Upper lobe of left lung (tissue), 6 donors: ENCODE measurements at places on chromosomes 1 and 21. TPM values are rescaled to one million over a fixed set of nuclear protein-coding genes. Genes with fewer than 3 reads are reported as not detected.

GRCh38 chr1:221670081-221670480 lies 71.8 kb downstream of the DUSP10 start:
- H3K4me3 ChIP-seq = no peak overlapping the region
- H3K27ac ChIP-seq = no peak overlapping the region
- no peaks in the 10 kb centered on the region for H3K27me3 ChIP-seq
- no peak for DNase-seq
- no peaks in the 10 kb centered on the region for H3K36me3 ChIP-seq
- H3K4me1 ChIP-seq = no peaks in the 10 kb centered on the region

GRCh38 chr1:47678464-47678980 lies 240.7 kb downstream of the FOXD2 start:
- H3K4me1 ChIP-seq = no peaks in the 10 kb centered on the region
- no peak overlapping the region for H3K27ac ChIP-seq
- H3K27me3 ChIP-seq = no peaks in the 10 kb centered on the region
- no peaks in the 10 kb centered on the region for H3K36me3 ChIP-seq
- no peak overlapping the region for H3K4me3 ChIP-seq

- H3K36me3 ChIP-seq = peaks cover 33% of the 10 kb centered on the region
- H3K4me1 ChIP-seq = no peaks in the 10 kb centered on the region
- H3K4me3 ChIP-seq = no peak overlapping the region
- no peak overlapping the region for H3K27ac ChIP-seq
- DNase-seq = no peak
Measured at GRCh38 chr21:39400173-39400572, 45.4 kb downstream of the LCA5L start.

ZNF697 gene
- total RNA-seq = 10.3 TPM

GRCh38 chr1:9302745-9303524 lies 10.2 kb downstream of the SPSB1 start:
- no peaks in the 10 kb centered on the region for H3K27me3 ChIP-seq
- H3K4me1 ChIP-seq = peaks cover 63% of the 10 kb centered on the region
- H3K27ac ChIP-seq = peak overlapping the region; percentile 87
- H3K4me3 ChIP-seq = no peak overlapping the region

DNA sequence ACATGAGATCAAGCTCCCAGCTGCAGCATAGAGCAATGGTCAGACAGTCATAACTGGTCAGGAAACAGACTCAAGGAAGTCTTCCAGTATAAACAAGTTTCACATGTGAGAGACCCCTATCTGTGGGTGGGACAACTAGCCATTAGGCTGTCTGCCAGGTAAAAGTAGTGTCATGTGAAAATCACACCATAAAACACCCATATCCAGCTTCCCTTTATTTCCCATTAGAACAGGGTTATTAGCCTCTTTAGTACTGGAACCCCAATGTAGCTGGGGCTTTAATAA lies 426.7 kb downstream of the KCNT2 start:
- no peak for DNase-seq
- no peaks in the 10 kb centered on the region for H3K36me3 ChIP-seq
- H3K27ac ChIP-seq = no peak overlapping the region
- no peak overlapping the region for H3K4me3 ChIP-seq
- no peaks in the 10 kb centered on the region for H3K4me1 ChIP-seq

DNA sequence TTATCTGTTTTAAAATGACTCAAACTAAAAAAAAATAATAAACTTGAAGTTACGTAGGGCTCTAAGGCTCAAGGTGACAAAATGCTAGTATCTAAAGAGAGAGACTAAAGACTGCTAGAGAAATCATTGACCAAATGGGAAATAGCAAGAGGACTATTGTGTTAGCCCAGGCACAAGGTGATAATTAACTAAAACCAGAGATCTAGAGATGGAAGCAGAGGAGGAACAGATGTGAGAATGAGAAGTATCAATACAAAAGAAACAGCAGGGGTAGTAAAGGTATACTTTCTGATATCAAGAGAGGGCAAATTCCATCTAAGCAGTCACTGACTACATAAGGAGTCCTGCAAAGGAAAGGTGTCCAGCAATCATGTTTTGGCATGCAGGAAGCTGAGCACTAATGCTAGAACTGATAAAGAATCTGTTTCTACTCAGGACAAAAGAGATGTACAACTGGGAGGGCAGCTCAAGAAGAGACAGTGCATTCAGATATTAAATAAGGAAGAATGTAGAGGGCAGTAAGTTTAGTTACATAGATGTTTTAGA lies 100.2 kb upstream of the GNG4 start:
- H3K27me3 ChIP-seq = no peaks in the 10 kb centered on the region
- no peak for DNase-seq
- peaks cover 75% of the 10 kb centered on the region for H3K36me3 ChIP-seq
- H3K4me3 ChIP-seq = no peak overlapping the region
- no peak overlapping the region for H3K27ac ChIP-seq

ATP6V1G3 gene
- total RNA-seq = not detected

ZFP69B gene
- total RNA-seq = 1.6 TPM

- no peak for DNase-seq
- H3K27me3 ChIP-seq = no peaks in the 10 kb centered on the region
- H3K27ac ChIP-seq = no peak overlapping the region
Measured at GRCh38 chr1:226255380-226255779, 31.9 kb downstream of the MIXL1 start.

DNA sequence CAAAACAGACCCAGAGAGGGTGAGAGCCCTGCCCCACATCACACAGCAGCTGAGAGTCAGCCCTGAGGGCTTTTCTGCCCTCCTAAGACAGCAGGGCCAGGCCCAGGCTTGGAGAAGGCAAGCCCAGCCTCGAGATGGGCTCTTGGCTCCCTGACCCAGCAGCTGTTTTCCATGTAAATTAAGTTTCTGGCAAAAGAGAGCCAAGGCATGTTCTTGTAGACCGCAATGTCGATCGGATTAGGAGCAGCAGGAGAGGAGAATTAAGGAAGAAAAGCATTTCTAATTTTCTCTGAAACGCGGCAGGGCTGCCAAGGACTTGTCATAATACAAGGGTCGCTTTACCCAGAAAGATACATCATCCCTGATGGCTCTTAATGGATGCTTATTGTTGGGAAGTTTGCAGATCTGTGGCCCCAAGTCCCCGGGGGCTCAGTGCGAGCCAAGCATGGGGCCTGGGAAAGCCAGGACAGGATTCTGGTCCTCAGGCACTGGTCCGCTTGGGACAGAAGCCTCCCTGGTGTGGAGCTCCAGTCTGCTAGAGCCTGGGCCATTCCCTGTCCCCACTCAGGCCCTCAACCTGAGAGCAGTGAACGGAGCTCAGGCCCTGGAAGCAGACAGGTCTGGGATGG lies 62.8 kb downstream of the DMRTB1 start:
- H3K27me3 ChIP-seq = no peaks in the 10 kb centered on the region
- DNase-seq = no peak
- peaks cover 10% of the 10 kb centered on the region for H3K4me1 ChIP-seq
- H3K36me3 ChIP-seq = no peaks in the 10 kb centered on the region
- H3K4me3 ChIP-seq = no peak overlapping the region

DNA sequence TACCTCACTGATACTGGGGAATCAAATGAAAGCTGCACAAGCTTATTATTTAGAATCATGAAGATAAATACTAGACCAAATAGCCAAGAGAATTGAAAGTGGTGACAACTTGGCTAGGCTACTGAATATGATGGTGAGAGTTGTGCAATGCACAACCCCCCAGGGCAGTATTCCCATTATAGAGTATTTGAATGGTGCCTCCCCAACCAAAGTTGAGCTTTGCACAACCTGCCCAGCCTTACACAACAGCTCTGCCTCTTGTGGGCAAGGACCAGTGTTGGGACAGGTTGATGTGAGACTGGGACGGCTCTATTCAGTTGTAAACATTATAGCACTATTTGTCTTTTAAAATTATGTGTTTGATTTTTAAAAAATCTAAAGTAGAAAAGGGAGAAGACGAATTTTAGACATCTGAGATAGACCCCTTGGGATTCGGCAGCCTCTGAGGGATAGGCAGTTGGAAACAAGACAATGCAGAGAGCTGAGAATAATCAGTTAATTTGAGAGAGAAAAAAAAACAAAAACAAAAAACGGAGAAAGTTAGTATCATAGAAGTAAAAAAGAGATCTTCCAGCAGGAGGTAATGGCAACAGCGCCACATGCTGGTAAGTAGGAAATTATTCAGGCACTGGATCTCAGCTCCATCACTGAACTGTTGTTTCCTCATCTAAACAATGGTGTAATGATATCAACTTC lies 91.0 kb upstream of the KCNA3 start:
- H3K27me3 ChIP-seq = no peaks in the 10 kb centered on the region
- no peak for DNase-seq
- H3K4me1 ChIP-seq = peaks cover 4% of the 10 kb centered on the region
- H3K4me3 ChIP-seq = no peak overlapping the region
- H3K36me3 ChIP-seq = no peaks in the 10 kb centered on the region

DNA sequence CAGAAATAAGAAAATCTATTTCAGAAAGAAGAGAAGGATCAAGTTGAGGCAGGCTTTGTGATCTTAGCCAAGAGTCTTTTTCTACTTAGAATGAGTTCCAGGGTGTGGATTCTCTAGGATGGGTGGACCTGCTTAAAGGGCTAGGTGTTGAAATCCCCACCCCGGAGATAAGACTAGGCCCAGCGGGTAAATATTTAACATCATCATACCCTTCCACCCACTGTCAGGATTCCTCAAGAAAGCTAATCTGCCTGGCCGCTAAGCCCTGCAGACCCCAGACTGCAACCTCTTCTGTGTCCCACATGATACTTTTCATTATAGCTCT lies 5.8 kb downstream of the IGSF9 start:
- no peaks in the 10 kb centered on the region for H3K27me3 ChIP-seq
- H3K4me1 ChIP-seq = peaks cover 26% of the 10 kb centered on the region
- no peak for DNase-seq
- no peak overlapping the region for H3K4me3 ChIP-seq
- no peaks in the 10 kb centered on the region for H3K36me3 ChIP-seq

DNA sequence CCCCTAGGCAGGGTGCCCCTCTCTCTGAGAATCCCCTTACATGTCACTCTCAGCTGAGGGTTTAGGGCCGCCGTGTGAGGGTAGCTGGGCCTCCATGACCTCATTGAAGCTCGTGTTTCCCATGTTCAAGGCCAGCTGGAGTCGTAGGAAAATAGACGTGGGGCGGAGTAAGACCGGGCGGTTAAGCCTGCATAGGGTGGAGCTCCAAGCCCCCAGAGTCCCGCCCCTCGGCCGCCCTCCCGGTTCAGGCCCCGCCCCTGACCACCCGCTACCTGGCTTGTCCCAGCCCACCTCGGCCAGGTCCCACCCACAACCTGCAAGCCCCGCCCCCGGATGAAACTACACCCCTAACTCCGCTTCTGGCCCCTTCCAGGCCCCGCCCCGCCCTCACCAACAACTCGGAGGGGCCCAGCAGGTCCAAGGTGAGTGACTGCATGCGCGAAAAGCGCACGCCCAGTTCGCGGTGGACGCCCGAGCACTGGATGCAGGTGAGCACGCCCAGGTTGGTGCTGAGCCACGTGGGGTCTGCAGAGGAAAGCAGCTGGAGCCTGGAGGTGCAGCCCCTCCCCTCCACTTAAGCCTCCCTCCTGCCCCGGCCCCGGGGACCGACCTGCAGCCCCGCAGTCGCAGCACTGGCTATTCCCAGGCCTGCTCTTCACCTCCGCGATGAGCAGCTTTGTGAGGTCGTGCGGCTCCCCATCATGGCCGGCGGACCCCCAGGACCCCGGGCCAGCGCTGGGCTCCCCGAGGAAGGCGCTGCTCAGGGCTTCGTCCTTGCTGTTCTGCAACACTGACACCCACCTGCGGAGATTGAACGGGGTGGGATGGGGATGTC lies 12.2 kb upstream of the TCEA3 start:
- no peaks in the 10 kb centered on the region for H3K27me3 ChIP-seq
- peak; percentile 91 for DNase-seq
- H3K27ac ChIP-seq = peak overlapping the region; percentile 77
- H3K36me3 ChIP-seq = peaks cover 22% of the 10 kb centered on the region
- peaks cover 9% of the 10 kb centered on the region for H3K4me1 ChIP-seq

OR2T11 gene
- total RNA-seq = not detected

- H3K4me1 ChIP-seq = peaks cover 6% of the 10 kb centered on the region
- H3K27ac ChIP-seq = peak overlapping the region; percentile 83
- H3K27me3 ChIP-seq = no peaks in the 10 kb centered on the region
- DNase-seq = peak; percentile 84
Measured at GRCh38 chr21:45534636-45535331, 7.5 kb downstream of the SLC19A1 start.

- no peak overlapping the region for H3K27ac ChIP-seq
- no peak for DNase-seq
- H3K4me3 ChIP-seq = no peak overlapping the region
- H3K36me3 ChIP-seq = no peaks in the 10 kb centered on the region
Measured at GRCh38 chr1:5485968-5486696, 506.1 kb downstream of the NPHP4 start.

GRCh38 chr1:59701376-59701775 lies 113.4 kb upstream of the HOOK1 start:
- H3K27ac ChIP-seq = no peak overlapping the region
- H3K27me3 ChIP-seq = no peaks in the 10 kb centered on the region
- no peaks in the 10 kb centered on the region for H3K36me3 ChIP-seq
- no peak for DNase-seq

DNA sequence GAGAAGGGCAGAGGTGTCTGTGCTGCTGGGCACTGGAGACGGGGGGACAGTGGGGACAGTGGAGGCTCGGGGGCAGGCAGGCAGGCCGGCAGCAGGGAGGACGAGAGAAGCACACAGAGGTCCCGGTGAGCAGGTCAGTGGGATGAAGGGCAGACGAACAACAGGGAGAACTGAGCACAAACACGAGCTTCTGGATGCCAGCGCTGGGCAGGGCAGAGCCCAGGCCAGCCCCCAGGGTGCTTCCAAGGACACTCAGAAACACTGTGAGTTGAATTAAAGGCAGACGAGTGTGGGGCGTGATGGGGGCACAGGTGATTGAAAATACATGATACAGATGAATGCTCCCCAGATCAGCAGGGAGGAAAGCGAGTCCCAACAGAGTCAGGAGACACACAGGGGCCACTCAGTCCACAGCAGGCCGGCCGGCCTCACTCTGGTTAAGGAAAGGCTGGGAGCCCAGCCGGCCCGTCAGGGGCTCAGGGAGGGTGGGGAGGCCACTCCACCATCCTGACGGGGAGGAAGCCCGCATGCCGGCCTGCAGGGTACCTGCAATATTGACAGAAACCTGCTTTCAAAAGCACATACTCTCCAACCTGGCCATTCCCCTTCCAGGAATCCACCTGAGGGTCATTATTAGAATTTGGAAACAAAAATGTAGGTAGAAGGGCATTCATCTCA lies 14.1 kb downstream of the SLC19A1 start:
- H3K36me3 ChIP-seq = no peaks in the 10 kb centered on the region
- H3K4me1 ChIP-seq = peaks cover 22% of the 10 kb centered on the region
- H3K27ac ChIP-seq = peak overlapping the region; percentile 75
- peak; percentile 71 for DNase-seq

DNA sequence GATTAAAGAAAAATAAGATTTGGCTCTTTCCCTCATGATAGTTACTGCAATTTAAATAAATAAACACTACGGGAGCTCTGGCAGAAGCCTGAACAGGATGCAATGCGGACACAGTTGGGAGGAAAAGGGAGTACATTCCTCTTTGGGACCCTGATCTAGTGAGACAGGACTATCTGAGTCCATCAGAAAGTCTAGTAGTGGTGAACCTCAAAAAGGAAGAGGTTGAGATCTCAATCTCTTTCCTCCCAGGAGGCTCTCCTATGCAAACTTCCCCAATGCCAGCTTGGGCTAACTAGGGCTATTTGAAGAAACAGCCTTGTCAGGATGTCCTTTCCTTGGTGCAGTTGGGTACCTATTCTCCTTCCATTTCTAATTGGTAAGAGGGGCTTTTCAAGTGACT lies 4.9 kb upstream of the ABCD3 start:
- DNase-seq = no peak
- no peak overlapping the region for H3K27ac ChIP-seq
- no peaks in the 10 kb centered on the region for H3K27me3 ChIP-seq
- peaks cover 12% of the 10 kb centered on the region for H3K4me1 ChIP-seq

- no peak overlapping the region for H3K27ac ChIP-seq
- no peaks in the 10 kb centered on the region for H3K36me3 ChIP-seq
- H3K4me3 ChIP-seq = no peak overlapping the region
- H3K4me1 ChIP-seq = no peaks in the 10 kb centered on the region
- H3K27me3 ChIP-seq = no peaks in the 10 kb centered on the region
Measured at GRCh38 chr1:197521118-197521739, 253.2 kb downstream of the CRB1 start.

ADGRB2 gene
- 1.0 TPM for total RNA-seq

AZIN2 gene
- 4.8 TPM for total RNA-seq
